WTC11 (cell line): ENCODE measurements at places on chromosomes 2 and 18.
A peak's percentile ranks its signal among the peaks of the same experiment; 100 is the strongest.

DNA sequence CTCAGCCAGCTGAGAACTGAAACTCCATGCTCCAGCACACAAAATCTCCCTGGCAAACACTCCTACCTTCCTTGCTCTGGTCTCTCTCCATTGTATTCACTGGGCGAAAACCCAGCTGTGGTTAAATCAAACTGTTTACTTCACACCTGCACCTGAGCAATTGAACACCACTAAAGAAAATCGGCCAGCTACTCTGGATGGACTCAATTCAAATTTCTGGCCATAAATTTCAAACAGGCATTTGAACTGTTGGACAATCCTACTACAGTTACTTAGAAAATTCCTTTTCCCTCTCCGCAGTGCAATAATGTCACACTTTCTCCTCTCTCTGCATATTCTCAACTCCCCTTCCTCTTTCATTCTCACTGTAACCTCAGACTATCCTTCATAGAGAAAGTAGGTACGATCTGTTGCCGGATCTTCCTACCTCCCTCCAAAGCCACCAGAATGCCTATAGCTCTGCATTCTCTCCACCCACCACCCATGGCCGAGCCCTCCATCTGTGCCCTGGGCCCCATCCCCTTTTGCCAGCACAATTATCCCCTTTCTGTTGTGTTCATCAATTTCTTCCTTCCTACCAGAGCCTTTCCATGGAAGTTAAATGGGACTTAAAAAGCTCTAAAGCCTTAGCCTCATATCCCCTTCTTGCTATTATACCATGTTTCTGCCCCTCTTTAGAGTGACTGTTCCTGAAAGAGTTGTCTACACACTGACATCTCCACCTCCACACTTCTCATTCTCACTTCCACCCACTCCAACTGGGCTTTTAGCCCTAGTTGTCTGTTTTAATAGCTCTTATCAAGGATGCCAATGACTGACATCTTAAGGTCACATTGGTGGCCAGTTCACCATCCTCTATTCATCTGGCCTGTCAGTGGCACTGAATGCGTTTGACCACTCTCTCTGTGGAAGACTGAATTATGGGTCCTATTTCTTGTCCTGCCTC is 127.5 kb upstream of the SLC1A4 start:
- no peak for DNase-seq

- DNase-seq, result no peak
These were observed 893.0 kb upstream of the POU3F3 start for GRCh38 chr2:103960951-103961350.

GRCh38 chr2:70919672-70920366 is 15.9 kb upstream of the ATP6V1B1 start:
- peak; percentile 94 for DNase-seq

DNA sequence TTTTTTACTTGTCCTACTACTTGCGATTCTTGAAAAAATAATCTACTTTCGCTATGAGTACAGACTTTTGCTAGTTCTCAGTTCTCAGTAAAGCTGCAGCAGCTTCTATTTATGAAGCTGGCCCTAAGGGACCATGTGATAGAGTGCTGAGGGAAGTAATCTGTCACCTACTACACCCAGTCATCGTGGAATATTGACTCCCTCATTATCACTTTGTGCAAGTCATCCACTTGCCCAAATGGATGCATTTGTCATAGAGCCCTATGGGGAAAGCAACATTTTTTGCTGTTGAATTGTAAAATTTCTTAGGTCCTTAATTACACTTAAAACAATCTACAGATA is 1919.8 kb downstream of the SUCLG1 start:
- DNase-seq, result no peak

DNA sequence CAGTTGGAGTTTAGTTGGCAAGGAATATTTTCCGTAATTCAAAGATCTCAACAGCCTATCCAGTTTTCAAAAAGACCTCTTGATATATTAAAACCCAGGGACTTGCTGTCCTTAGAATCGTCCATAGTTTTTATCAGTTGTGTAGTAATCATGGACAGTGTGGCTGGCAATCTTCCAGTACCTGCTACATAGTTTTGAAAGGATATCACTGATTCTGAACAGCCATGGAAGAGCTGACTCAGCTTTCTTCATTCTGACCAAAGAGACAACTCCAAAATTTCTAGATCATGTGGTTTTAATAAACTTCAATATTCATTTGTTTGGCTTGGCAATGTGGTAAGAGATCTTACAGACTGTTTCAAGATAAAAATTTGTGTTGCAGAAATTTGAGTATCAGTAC is 616.7 kb downstream of the TDRD15 start:
- no peak for DNase-seq

GRCh38 chr2:239267288-239267951 is 133.4 kb downstream of the HDAC4 start:
- no peak for DNase-seq

DNA sequence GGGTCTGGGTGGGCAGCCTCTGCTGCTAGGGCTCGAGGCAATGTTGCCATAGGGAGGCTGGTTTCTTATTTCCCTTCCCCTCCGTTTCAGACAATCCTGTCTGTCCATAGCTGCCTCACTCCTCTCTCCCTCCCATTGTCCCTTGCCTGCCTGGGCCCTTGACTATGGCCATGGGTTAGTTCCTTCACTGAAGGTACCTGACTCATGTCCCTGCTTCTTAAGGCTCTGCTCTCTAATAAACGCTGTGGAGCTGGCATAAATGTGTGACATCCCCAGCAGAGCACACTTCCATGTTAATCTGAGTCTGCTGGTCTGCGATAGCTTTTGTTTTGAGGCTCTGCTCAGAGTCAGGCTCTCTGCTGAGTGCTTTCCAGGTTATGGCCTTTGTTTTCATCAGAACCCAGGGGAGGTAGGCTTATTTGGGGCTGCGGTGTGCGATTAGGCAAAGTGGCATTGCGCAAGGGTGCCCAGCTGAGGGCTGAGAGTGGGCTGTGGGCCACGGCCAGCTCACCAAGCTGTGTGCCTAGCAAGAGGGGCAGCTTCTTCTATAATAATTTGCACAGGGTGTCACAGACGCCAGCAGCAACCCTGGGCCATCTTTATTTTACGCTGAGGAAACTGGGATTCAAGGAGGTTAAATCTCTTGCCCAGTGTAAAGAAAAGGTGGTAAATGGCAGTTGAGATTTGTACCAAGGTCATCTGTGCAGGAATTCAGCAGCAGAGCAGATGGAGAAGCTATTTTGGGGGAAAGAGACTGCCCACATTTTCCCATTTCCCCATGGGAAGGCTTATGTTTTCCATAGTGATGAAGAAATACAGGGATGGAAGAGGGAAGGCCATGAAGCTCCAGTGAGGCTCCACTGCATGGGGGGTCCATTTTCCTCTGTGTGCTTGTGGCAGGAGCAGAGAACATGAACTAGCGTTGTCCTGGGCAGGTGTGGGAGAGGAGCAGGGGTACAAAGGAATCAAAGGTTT is 25.6 kb downstream of the MRPL33 start:
- no peak for DNase-seq

GRCh38 chr18:57753063-57753462 is 50.1 kb downstream of the ATP8B1 start:
- DNase-seq, result no peak

DNA sequence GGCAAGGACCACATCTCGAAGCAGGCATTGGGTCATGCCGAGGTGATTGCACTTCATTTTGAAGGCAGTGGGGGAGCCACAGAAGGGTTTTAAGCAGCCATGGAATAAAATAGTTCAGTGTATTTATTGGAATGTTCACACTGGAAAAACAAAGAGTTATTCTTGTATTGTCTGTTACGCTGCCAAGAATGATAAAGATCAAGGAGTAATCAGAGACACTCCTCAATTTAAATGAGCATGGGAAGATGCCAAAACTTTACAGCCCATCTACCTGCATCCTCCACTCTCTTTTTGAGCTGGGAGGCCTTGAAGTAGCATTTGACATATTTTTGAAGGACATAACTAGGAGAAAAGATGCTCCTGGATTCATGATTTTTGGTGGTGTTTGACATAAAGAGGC is 112.8 kb downstream of the DOCK10 start:
- no peak for DNase-seq

GRCh38 chr18:6683112-6683876 is 46.2 kb upstream of the ARHGAP28 start:
- peak; percentile 66 for DNase-seq

DNA sequence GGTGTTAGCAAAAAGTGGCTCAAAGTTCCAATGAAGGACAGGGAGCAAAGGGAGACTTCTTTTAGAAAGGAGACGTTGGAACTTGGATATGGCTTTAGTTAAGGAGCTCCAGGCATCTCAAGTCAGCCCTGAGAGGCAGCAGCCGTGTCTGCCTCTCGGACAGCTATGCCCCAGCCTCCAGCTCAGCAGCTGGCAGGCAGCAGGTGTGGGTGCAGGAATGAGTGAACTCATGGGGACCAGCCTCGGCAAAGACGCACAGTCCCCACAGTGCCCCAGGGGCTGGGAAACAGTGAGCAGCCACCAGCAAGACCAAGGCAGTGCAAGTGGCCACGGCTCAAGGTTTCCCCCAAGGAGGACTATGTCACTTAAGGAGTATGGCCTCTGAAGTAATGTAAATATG is 1.6 kb upstream of the LRRFIP1 start:
- DNase-seq, result no peak

DNA sequence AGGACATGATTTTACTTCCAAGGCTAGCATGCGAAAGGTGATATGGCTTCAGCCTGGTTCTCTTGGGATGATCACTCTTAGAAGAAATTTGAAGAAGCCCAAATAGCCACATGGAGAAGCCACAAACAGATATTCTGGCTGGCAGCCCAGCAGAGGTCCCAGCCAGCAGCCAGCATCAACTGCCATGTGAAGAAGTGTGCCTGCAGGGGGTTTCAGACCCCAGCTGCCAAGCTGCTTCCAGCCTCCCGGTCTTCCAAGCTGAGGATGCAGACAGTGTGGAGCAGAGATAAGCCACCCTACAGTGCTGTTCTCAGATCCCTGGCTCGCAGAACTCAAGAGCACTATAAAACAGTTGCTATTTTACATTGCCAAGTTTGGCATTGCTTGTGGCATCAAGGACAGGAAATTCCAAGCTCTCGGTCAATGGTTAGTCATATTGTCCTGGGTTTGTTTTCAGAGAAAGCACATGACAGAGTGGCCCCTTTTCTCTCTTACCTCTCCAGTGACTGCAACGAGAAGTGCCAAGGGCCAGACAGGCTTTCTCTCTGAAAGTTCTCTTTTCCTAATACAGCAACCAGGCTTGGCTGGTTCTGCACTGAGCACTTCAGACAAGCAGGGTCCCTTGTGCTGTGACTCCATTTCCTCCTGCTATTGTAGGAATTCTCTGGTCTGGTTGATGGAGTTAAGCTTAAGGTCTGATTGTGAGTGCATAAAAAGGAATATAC is 223.7 kb downstream of the ANKRD30B start:
- DNase-seq, result no peak

GRCh38 chr2:43689999-43690398 is 13.8 kb upstream of the C1GALT1C1L start:
- DNase-seq, result no peak

DNA sequence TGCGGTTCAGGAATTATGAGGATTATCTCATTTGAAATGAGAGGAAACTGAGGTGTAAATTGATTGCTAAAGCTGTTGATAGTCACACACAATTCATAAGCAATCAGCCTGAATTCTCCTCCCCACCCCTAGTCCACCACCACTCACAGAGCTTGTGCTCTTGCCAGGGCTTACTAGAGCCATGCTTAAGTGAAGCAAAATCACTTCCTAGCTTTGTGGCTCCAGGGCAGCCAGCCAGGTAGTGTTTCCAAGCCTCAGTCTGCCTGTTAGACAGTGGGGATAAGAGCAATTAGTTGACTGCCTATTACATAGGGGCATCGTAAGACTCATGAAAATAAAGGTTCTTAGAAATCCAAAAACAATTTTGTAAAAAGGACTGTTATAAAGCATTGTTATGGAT is 87.2 kb downstream of the PKP4 start:
- DNase-seq, result no peak

- DNase-seq, result no peak
These were observed 216.8 kb downstream of the CAMKMT start for GRCh38 chr2:44578471-44579093.

GRCh38 chr2:218465987-218466633 is 47.2 kb downstream of the VIL1 start:
- DNase-seq, result no peak

GRCh38 chr18:79136742-79137141 is 67.5 kb downstream of the ATP9B start:
- no peak for DNase-seq

GRCh38 chr18:59961070-59961469 is 61.3 kb downstream of the PMAIP1 start:
- DNase-seq, result no peak

GRCh38 chr2:232838406-232838874 is 31.6 kb upstream of the SNORC start:
- DNase-seq, result no peak

GRCh38 chr2:142586693-142587580 is 290.5 kb upstream of the KYNU start:
- no peak for DNase-seq

DNA sequence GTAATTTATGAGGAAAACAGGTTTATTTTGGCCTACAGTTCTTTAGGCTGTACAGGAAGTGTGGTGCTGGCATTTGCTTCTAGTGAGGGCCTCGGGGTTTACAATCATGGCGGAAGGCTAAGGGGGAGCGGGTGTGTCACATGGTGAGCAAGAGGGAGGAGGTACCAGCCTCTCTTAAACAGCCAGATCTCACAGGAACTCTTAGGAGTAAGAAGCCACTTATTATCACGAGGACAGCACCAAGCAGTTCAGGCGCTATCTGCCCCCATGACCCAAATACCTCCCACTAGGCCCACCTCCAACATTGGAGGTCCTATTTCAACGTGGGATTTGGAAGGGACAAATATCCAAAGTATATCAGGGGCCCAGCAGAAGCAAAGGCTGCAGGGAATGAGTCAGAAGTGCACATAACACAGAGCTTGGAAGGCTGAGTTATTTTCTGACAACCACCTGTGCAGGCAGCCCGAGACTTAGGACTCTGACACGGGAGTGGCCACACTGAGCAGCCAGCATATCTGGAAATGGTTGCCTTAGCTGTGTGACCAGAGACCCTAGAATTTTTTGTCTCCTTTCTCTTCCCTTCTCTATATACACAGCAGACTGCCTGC is 170.9 kb downstream of the PRPF40A start:
- no peak for DNase-seq

GRCh38 chr2:18829976-18830375 is 240.6 kb upstream of the NT5C1B start:
- DNase-seq, result no peak

DNA sequence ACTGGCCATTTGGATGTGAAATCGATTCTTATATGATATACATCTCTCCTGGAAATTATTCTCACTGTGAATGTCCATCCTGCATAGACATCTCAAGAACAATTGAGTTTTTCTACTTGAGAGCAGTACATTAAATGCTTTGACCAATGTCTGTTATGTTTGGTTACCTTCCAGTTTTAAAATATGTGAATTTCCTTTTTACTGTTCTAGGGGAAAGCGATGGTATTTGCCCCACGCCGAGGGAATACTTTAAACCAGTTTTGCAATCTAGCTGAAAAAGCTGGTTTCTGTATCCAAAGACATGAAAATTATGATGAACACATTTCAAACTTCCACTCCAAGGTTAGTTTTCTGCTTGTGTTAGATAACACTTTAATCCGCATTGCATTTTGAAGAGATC is 175.3 kb upstream of the SIX3 start:
- no peak for DNase-seq
